ENCODE measurements at places on chromosomes 4 and X.

DNA sequence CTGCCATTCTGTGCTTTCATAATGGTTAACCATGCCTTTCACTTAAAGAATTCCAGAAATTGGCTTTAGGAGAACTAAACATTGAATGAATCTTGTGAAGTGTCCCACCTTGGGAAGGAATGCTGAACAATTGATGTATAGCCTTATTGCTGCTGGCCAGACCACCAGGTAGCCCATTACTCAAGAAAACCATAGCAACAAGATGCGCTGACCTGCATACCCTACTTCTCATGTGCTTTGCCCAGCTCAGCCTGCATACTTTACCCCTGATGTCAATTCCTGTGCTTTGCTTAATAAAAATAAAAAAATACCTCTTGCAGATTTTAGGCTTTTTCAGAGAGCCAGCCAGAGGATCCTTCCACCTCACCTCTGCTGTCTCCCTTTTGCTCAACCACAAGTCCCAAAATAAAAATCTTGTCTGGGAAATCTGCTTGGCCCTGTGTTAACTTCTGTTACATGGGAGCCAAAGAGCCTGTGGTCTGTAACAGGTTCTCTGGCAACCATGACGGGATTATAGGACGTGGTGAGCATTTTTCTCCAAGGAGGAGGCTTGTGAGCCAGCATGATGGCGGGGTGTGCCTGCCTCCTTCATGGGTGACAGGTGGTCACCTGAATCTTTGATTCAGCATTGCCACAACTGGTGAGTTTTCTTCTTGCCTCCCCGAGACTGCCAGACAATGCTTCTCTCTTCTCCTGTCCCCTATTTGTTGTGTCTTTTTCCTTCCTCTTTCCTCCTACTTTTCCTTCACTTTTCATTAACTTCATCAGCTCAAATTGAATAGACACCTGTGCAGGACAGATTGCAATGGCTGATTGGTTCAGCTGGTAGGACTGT lies 106.8 kb downstream of the ARSJ start:
- DNase-seq, result no peak

- DNase-seq, result no peak
Measured at GRCh38 chr4:180727478-180727877, 1515.7 kb upstream of the TENM3 start.

GRCh38 chrX:153781428-153782047 lies 697 bp downstream of the SRPK3 start:
- DNase-seq, result no peak

DNA sequence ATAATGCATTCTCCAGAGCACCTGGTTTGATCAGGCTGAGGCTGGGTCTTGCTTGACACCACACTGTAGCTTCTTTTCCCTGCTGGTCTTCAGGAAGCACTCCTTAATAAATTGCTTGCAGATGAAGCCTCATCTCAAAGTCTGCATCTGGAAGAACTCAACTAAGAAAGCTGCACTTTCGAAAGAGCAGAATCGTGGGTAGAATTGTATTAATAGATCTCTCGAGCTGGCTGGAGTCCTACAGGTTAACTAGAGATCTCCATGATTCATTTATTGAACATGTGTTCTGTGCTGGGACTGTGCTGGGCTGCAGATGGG lies 152.7 kb downstream of the STK32B start:
- no peak for DNase-seq

GRCh38 chrX:39162322-39162735 lies 361.1 kb downstream of the MID1IP1 start:
- DNase-seq, result no peak

GRCh38 chr4:127829014-127829413 lies 46.9 kb downstream of the HSPA4L start:
- no peak for DNase-seq

GRCh38 chrX:49270249-49270921 lies 792 bp downstream of the PPP1R3F start:
- DNase-seq, result no peak

- no peak for DNase-seq
Measured at GRCh38 chr4:80213117-80213815, 16.0 kb downstream of the PRDM8 start.

DNA sequence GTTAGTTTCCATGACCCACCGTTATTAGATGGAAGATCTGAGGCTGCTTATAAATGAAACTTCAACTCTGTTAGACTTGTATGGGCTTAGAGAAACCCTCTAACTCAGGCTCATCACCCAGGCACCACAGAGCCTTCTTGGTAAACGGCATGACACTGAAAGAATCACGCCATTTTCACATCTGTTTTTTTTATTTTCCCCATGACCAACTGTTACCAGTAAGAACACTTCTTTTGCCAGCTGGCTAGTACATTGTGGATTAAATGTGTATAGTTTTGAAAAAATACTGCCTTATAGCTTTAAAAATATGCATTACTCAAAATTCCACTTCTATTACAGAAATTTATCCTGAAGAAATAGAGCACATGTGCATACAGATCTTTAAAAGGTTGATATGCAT lies 48.0 kb upstream of the APELA start:
- DNase-seq, result no peak

GRCh38 chr4:99724067-99724466 lies 66.4 kb upstream of the C4orf54 start:
- DNase-seq, result no peak

DNA sequence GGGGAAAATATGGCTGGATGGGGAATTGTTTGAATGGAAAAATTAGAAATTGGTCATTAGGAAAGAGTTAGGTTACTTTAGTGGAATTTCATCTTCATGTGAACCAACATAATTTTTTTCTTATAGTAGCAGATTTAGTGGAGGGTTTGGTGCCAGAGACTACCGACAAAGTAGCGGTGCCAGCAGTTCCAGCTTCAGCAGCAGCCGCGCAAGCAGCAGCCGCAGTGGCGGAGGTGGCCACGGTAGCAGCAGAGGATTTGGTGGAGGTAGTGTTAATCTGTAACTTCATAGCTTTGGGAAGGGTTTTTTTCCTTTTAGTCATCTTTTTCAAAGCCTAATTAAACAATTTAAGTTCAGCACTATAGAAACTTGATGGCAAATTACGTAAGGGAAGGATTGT lies 13.2 kb downstream of the DDX3X start:
- DNase-seq, result no peak

Data from dorsolateral prefrontal cortex (tissue), 122 donors.